Kidney epithelial cell (primary cell): ENCODE measurements at places on chromosomes 6 and 20.

DNA sequence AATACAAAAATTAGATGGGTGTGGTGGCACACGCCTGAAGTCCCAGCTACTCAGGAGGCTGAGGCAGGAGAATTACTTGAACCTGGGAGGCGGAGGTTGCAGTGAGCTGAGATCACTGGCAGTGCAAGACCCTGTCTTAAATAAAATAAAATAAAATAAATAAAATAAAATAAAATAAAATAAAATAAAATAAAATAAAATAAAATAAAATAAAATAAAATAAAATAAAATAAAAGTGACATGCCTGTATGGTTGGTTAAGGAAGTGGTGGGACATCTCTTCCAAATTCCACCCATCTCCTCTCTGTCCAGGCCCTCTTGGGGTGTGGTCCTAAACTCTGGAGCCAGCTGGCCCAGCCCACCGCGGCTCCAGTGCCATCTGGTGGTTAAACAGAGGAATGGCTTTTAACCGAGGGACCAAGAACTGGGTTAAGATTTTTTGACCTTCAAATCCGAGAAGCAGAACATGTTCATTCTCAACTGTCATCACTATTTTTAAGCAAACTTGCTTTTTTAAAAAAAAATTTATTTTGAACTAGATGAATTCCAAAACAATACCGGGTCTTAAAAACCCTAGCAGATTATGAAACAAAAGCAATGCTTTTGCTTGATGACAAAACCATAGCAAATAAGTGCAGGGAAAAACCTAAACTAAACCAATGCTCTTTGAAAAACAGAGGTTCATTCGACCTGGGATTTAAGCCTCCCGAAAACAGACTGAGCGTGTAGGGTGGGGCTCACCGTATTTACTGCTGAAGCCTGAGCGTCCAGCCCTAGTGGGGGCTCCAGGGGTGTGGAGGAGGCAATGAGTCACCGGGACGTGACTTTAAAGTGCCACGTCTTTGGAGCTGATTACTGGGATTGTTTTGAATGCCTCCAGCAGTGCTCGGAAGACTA lies 68.8 kb downstream of the CDC5L start:
- DNase-seq: no peak

DNA sequence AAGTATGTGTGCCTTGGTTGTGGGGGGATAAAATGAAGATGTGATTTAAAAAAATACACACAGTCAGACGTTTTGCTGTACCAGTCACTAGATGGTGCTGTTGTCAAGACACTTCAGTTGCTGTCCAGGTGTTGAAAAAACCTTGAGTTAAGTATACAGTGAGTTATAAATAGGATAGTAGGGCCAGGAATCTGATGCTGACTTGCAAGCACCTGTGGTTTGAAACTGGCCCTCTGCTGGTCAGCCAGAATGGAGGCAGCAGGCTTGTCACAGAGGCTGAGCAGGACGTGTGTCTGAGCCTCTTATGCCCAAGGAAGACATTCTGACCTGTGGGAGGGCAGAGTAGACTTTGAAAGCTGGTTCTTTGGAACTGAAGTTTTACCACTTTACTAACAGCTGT lies 27.8 kb downstream of the RNF8 start:
- peak; percentile 61 for DNase-seq

DNA sequence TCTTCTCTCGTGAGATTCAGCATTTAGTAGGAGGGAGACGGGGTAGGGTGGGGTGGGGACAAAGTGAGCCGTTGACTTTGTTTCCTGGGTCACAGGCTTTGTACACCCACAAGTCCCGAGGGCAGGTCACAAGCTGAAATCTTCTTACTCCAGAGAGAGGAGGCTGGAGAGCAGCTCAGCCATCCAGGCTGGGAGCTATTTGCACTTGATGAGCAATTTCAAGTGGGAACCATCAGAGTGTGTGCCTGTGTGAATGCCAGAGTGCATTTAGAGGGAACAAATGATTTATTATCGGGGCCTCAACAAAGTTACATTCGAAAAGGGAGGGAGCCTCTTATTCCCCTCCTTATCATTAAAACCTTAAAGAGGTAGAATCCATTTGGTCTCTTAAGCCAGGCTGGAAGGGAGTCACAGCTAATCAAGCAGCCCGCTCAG lies 155.7 kb upstream of the JARID2 start:
- no peak for DNase-seq

DNA sequence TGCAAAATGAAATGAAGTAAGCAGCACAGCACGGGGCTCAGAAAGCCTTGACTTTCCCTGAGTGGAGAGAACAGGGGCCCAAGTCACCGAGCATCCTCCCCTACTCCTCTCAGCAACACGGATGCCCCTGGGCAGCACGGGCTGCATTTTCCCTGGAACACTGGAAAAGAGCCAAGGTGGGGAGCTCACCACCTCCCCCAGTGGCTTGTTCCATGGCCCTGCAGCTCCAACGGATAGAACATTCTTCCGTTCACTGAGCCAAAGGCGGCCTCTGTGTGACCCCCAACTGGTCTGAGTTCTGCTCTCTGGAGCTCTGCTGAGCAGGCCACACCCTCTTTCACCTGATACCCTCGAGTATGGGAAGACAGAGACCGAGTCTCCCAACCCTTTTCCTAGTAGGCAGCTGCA lies 20.8 kb upstream of the EMILIN3 start:
- no peak for DNase-seq

DNA sequence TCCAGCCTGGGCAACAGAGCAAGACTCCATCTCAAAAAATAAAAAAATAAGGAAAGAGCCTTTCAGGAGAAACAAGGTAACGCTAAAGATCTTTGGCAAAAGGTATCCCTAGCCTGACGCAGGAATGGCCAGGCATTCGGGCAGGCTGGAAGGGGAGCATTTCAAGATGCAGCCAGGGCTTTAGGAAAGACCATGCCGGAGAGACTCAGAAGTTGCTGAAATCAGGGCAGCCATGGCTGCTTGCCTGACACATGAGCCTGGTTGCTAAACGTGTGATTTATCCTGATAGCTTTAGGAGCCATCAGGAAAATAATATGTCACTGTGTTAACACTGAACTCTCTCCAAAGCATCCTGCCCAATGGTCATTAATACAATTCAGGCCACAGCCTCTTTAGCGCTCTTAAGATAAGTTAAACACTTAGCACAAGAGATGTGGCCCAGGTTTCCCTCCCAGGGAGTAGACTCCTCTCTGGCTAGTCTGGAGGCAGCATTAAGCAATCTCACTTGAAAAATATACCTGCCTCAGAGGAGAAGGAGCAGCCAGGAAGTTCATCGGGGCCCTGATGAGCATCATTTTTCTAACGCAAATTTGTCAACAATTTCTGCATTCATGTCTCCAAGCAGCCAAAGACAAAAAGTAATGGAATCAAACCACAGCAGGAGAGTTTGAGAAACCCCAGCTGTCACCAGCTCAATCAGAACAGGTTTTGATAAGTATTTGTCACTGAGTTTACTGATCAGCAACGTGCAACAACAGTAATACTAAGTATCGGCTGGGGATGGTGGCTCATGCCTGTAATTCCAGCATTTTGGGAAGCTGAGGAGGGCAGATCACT lies 200.0 kb downstream of the ZMYND8 start:
- no peak for DNase-seq

DNA sequence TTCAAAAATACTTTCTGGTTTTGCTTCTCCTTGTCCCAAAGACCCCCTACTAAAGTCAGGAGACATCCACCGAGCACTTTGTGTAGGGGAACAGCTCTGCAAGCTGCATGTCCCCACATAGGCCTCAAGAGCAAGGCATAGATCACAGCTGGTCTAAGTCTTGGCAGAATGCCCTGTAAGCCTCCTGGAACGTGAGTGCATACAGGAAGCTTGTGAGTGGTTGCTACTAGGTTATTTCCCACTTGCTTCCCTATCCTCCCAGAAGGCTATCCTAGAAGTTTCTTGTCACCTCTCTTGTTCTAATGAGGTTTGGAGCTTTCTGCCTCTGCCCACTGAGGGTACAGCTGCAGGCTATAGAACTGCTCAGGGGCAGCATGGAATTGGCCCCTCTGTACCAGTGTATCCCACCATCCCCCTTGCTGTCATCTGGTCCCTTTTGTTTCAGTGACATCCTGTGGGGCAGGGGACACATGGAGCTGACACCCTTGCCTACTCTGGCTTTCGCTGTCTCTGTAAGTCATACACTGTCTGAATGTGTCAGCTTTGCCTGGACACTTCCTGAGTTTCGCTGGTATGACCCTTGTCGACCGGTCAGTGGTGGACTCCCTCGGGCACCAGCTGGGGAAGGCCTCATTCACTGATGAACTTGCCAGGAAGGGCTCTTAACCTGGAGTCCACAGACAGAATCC lies 35.6 kb upstream of the KCNK16 start:
- peak; percentile 23 for DNase-seq

GRCh38 chr6:39493174-39493573 lies 170.7 kb upstream of the KCNK16 start:
- DNase-seq: peak; percentile 75

GRCh38 chr6:104118274-104118673 lies 741.4 kb downstream of the HACE1 start:
- DNase-seq: peak; percentile 38

DNA sequence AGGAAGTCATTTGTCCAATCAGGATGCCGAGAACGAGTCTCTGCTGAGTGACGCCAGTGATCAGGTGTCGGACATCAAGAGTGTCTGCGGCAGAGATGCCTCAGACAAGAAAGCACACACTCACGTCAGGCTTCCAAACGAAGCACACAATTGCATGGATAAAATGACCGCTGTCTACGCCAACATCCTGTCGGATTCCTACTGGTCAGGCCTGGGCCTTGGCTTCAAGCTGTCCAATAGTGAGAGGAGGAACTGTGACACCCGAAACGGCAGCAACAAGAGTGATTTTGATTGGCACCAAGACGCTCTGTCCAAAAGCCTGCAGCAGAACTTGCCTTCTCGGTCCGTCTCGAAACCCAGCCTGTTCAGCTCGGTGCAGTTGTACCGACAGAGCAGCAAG lies 281.5 kb downstream of the TSHZ2 start:
- DNase-seq: no peak

DNA sequence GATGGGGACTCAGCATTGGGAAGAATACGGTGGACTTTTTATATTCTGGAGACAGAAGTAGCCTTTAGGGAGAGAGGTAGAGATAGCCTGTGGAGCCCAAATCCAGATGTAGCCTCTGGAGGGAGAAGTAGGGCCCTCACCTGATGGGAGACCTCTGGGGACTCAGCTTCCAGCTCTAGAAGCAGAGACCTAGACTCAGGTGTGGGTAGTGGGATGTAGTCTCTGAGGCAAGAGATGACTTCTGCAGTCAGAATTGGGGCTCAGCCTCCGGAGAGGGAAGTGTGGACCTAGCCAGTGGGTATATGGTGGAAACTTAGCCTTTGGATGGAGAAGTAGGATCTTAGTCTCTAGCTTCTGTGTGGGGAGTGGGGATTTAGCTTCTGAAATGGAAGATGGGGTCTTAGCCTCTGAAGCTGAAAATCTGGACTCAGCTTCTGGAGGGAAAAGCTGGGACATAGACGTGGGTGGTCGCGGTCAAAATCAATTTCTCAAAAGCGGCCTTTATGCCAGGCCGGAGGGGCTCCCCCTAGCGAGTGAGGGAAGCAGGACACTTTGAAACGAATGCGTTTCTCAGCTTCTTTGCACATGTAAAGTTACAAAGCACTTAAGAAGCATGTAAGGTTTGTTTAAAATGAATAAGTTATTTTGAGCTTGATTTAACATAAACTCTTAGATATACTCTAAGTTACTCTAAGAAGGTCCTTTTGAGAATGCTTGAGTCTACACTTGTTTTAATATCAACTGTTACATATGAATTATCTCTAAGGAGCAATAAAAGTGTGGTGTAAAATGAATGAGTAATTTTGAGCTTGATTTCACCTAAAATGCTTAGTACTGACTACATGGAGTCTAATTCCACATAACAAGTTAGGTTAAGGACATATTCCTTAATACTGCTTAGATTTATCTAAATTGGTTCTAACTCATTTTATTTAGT lies 12.9 kb upstream of the ZNF343 start:
- DNase-seq: no peak

- no peak for DNase-seq
Measured at GRCh38 chr6:160960839-160961238, 30.7 kb upstream of the MAP3K4 start.

GRCh38 chr20:64062276-64062595 lies 762 bp upstream of the TCEA2 start:
- DNase-seq: no peak

GRCh38 chr6:46688117-46688965 lies 656 bp downstream of the TDRD6 start:
- DNase-seq: no peak

GRCh38 chr6:2157441-2158127 lies 87.8 kb downstream of the GMDS start:
- peak; percentile 48 for DNase-seq

- no peak for DNase-seq
Measured at GRCh38 chr20:13922241-13922640, 68.2 kb downstream of the SEL1L2 start.

- DNase-seq: no peak
Measured at GRCh38 chr6:109118871-109119354, 23.6 kb downstream of the CEP57L1 start.

DNA sequence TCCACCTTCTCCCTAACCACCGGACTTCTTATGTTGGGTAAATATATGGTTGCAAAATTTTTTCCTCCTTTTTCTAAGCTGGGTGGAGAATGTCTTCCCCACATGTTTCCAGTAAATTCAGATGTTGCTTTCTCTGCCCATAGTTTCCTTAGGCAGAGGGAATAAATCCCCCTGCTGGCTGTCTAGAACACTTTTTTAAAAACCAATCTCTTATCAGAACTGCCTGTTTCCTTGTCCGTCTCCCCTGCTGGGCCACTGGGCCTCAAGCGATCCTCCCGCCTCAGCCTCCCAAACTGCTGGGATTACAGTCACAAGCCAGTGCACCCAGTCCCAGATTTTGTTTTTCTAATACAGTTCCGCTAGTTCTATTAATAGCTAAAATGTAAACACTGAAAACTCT lies 9.9 kb upstream of the WFDC2 start:
- no peak for DNase-seq

DNA sequence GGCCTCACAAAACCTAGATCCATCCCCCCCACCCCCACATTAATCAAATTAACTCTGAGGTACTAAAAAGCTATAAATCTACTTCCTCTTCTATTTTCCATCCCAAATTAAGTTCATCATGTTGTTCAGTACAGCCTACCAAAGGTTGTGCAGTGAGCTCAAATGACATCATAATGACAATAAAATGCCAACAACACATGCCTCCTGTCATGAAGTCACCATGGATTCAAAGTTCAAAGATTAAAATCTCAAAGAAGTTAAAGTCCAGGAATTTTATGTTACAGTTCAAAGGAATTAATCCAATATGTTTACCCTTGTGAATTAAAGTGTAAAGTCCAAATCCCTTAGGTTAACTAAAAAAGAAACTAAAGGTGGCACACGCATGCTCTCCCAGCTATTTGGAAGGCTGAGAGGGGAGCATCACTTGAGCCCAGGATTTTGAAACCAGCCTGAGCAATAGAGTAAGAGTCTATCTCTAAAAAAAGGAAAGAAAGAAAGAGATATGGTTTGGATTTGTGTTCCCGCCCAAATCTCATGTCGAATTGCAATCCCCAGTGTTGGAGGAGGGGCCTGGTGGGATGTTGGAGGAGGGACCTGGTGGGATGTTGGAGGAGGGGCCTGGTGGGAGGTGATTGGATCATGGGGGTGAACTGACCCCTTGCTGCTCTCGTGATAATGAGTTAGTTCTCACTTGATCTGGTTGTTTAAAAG lies 25.7 kb upstream of the SIRT5 start:
- no peak for DNase-seq
